Fibroblast of lung (primary cell): ENCODE measurements at places on chromosomes 2 and 18. TPM values are rescaled to one million over a fixed set of nuclear protein-coding genes. Genes with fewer than 3 reads are reported as not detected.

RTP5 gene
- total RNA-seq = not detected in 2 replicates

NDUFAF7 gene
- 16.9 and 18.7 TPM in 2 replicates for total RNA-seq

CENPA gene
- 1.8 and 9.7 TPM in 2 replicates for total RNA-seq

GDF7 gene
- total RNA-seq = under 0.01 and 0.33 TPM in 2 replicates

ITPRID2 gene
- 117 and 179 TPM in 2 replicates for total RNA-seq

CAPN14 gene
- total RNA-seq = under 0.01 and 0.17 TPM in 2 replicates

DNA sequence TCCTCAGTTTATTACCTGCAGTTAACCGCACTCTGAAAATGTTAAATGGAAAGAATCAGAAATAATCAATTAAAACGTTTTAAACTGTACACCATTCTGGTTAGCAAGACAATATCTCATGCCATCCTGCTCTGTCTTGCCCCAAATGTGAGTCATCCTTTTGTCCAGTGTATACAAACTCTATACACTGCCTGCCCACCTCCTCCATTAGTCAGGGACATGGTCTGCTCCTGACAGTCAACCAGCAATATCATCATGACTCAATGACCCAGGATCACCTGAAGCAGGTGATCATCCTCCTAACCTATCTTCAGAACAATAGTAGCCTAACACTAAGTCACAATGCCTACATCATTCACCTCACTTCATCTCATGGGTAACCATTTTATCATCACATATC lies 214.7 kb downstream of the KCNH7 start:
- no peak for DNase-seq
- no peaks in the 10 kb centered on the region for H3K36me3 ChIP-seq
- H3K27me3 ChIP-seq = no peaks in the 10 kb centered on the region
- H3K4me1 ChIP-seq = no peaks in the 10 kb centered on the region
- H3K27ac ChIP-seq = no peak overlapping the region
- H3K4me3 ChIP-seq = no peak overlapping the region

- no peak for DNase-seq
- H3K27me3 ChIP-seq = no peaks in the 10 kb centered on the region
- no peaks in the 10 kb centered on the region for H3K36me3 ChIP-seq
Observed at GRCh38 chr2:61557381-61557780, 19.2 kb upstream of the XPO1 start.

DNA sequence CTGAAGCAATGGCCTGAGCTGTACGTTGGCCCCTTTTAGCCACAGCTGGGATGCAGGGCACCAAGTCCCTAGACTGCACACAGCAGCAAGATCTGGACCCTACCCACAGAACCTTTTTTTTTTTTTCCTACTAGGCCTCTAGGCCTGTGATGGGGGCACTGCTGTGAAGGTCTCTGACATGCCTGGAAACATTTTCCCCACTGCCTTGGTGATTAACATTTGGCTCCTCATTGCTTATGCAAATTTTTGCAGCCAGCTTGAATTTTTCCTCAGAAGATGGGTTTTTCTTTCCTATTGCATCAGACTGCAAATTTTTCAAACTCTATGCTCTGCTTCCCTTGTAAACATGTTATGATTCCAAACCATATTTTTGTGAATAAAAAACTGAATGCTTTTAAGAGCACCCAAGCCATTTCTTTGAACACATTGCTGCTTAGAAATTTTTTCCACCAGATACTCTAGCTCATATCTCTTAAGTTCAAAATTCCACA lies 33.5 kb downstream of the PDE1A start:
- H3K27me3 ChIP-seq = no peaks in the 10 kb centered on the region
- H3K4me1 ChIP-seq = no peaks in the 10 kb centered on the region
- no peaks in the 10 kb centered on the region for H3K36me3 ChIP-seq
- DNase-seq = peak; percentile 50

DNA sequence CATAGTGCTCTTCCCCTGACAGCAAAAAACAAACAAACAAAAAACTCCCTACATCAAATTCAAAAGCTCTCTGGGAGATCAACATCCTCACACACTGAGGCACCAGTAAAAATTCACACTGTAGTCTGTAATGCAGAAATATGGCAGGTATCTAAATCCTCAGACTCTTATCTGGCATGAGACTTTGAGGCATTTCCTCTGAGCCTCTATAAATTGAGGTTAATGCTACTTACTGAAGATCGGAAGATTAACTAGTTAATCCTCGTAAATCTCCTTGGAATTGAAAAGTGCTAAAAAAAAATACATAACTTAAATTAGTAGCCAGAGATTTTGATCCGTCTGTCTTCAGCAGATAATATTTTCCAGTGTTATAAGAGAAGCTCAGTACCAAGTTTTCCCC lies 65.0 kb downstream of the AP1S3 start:
- no peak overlapping the region for H3K27ac ChIP-seq
- no peak for DNase-seq
- H3K27me3 ChIP-seq = no peaks in the 10 kb centered on the region
- H3K4me1 ChIP-seq = no peaks in the 10 kb centered on the region
- no peaks in the 10 kb centered on the region for H3K36me3 ChIP-seq

DNA sequence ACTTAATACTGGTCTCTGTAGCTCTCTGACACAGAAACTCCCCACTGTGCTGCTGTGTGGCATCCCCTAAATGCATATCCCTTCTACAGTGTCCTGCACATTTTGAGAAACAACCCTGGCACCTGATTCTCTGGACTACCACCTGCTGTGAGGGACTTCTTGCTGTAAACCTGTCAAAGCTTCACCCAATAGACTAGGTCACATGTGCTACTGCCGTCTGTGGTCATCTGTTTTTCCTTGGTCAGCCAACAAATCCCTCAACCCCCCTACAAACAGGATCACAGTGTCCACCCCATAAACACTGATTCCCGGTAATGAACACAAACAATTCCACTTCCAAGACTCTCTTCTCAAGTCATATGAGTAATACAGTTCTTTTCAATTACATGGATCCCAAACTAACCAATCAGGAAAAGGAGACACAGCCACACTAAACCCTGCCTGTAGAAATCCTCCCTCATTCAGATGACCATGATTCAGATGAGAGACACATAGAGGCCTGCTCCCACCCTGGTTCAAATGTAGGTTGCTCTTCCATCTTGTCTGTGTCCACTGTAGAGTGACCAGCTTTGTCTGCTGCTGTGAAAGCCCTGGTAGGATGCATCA lies 1157.4 kb downstream of the RPIA start:
- no peaks in the 10 kb centered on the region for H3K4me1 ChIP-seq
- DNase-seq = no peak
- H3K36me3 ChIP-seq = no peaks in the 10 kb centered on the region
- H3K27me3 ChIP-seq = no peaks in the 10 kb centered on the region

DNA sequence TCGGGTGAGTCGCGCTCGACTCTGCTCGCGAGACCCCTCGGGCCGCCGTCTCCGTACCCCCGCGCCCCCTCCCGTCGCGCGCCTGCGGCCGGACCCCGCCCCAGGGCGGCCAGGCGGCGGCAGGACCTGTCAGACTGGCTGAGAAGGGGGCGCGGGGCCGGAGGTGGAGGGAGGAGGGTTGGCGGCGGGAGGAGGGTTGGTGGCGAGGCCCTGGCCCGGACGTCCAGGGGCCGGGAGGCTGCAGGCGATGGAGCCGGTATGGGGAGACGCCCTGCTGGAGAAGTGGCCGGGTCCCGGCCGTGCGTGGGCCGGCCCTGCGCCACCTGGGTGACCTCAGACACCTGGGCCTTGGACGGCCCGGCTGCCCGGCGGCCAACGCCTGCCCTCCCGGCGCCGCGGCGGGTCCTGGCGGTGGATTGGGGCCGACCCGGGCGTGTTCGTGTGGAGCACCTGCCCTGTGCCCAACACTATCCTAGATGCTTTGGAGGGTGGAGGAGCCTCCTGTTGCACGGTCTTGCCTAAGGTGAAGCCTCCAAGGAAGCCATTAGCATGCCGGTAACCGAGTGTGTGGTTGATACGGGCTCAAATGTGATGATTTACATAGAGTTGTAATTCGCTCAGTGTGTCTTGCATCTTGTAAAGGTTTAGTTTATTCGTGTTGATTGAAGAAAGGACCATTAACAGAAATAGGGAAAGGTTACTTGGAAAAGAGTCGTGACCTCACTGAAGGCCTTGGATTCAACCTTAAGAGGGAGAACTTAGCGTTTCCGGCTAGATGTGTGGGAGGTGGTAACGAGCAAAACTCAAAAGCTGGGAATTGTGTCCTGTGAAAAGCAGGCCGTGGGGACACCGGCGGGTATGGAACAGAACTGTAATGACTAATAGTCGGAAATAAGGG lies 550 bp downstream of the MYL12B start:
- H3K36me3 ChIP-seq = peaks cover 7% of the 10 kb centered on the region
- H3K4me1 ChIP-seq = peaks cover 20% of the 10 kb centered on the region
- peak; percentile 50 for DNase-seq
- H3K27ac ChIP-seq = peak overlapping the region; percentile 99
- peak overlapping the region; percentile 98 for H3K4me3 ChIP-seq
- H3K27me3 ChIP-seq = no peaks in the 10 kb centered on the region

DNA sequence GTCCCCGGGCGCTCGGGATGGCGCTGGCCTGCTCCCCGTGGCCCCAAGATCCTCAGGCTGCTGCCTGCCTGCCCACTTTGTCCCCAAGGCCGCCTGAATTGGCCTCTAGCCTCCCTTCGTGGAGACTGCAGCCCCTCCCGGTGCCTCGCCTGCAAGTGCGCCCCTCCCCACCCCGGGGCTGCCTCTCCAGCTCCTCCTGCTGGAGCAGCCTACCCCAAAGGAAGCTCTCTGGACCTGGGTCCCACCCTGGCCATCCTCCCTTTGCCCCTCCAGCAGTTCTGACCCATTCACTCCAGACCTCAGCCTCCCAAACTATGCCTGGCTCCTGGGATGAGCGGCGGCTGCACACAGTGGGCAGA lies 6.2 kb downstream of the ESPNL start:
- no peak for DNase-seq
- H3K4me1 ChIP-seq = no peaks in the 10 kb centered on the region
- H3K4me3 ChIP-seq = no peak overlapping the region
- H3K36me3 ChIP-seq = no peaks in the 10 kb centered on the region
- no peaks in the 10 kb centered on the region for H3K27me3 ChIP-seq

GRCh38 chr2:101895039-101895438 lies 96.7 kb upstream of the IL1R2 start:
- no peaks in the 10 kb centered on the region for H3K27me3 ChIP-seq
- H3K36me3 ChIP-seq = peaks cover 15% of the 10 kb centered on the region
- H3K4me1 ChIP-seq = no peaks in the 10 kb centered on the region
- no peak for DNase-seq
- H3K4me3 ChIP-seq = no peak overlapping the region

DNA sequence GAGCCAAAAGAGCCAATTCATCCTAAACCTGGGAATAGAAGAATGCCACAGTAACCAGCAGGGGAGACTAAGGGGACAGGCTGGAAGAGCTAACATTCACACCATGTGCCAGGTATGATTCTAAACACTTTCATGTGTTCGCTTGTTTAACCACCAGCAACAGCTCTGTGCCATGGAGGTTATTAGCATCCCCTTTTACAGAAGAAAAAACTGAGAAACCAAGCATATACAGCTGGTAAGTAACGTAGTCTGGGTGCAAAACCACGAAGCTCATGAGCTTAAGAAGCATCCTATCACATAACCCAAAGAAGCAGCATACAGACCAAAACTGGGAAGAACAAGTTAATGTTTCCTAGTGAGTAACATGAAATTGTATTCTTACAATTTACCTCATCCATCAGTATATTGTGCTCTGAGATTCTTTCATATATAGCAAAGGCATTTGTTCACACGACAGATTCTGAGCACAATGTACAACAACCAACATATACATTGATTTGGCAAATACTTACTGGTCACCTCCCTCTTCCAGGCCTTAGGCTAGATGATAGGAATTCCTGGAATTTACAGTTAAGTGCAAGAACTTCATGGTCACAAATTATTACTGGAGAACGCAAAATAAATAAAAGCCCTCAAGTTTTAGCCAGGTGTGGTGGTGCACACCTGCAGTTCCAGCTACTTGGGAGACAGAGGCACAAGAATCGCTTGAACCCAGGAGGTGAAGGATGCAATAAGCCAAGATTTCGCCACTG lies 36.5 kb upstream of the HNRNPA3 start:
- no peaks in the 10 kb centered on the region for H3K36me3 ChIP-seq
- no peaks in the 10 kb centered on the region for H3K27me3 ChIP-seq
- H3K4me1 ChIP-seq = no peaks in the 10 kb centered on the region
- H3K4me3 ChIP-seq = no peak overlapping the region
- DNase-seq = no peak
- no peak overlapping the region for H3K27ac ChIP-seq

- no peaks in the 10 kb centered on the region for H3K27me3 ChIP-seq
- H3K27ac ChIP-seq = no peak overlapping the region
- H3K4me3 ChIP-seq = no peak overlapping the region
Observed at GRCh38 chr2:168343586-168343985, 96.2 kb upstream of the STK39 start.
